ENCODE measurements at places on chromosomes 16 and 17. TPM values are rescaled to one million over a fixed set of nuclear protein-coding genes. Genes with fewer than 3 reads are reported as not detected.

CACNG3 gene
- not detected for total RNA-seq

CRYBA1 gene
- not detected for total RNA-seq

NOS2 gene
- total RNA-seq = not detected

SLC13A5 gene
- total RNA-seq = not detected

NPIPA8 gene
- total RNA-seq = 10.9 TPM

ABCC12 gene
- not detected for total RNA-seq

CXCL16 gene
- 0.63 TPM for total RNA-seq

Data from bronchial smooth muscle cell (primary cell).